ENCODE measurements at places on chromosomes 3 and 15. TPM values are rescaled to one million over a fixed set of nuclear protein-coding genes. Genes with fewer than 3 reads are reported as not detected.
A peak's percentile ranks its signal among the peaks of the same experiment; 100 is the strongest.

DNA sequence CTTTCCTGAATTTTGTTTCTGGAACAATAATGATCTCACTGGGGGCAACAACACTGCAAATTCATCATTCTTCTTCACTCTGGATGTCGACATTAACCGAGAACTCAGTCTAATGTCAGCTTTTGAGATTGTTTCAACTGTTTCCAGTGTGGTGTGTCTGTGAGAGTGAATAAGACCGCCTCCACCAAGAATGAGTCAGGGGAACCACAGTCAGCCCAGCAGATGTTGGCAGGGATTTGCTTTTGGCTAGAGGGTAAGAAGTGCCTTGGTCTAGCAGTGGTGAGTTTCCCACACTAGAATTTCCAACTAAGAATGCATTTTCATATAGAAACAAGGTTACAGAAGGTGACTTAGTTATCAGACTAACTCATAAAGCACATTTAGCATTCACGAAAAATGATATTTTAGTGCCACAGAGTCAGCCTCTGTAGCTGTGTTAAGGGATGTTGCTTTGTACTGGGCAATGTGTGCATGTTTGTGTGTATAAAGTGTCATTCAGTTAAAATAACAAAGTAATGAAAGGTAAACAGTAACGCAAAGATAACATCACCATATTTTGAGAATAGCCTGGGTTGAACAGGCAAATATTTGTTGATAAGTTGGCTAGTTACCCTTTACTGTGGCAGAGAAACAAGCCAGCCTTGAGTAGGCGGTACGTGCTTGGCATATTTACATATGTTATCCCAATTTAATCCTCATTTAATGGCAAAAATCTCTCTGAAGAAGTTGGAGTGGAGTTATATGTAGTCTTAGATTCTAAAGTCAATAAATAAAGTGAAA is 33.8 kb downstream of the DRD3 start:
- DNase-seq, result no peak

The SLC26A6 gene
- total RNA-seq, result 56.7 TPM

GRCh38 chr3:194843556-194843955 is 157.9 kb downstream of the FAM43A start:
- no peak for DNase-seq

- no peak for DNase-seq
Observed at GRCh38 chr3:194718079-194718478, 32.4 kb downstream of the FAM43A start.

DNA sequence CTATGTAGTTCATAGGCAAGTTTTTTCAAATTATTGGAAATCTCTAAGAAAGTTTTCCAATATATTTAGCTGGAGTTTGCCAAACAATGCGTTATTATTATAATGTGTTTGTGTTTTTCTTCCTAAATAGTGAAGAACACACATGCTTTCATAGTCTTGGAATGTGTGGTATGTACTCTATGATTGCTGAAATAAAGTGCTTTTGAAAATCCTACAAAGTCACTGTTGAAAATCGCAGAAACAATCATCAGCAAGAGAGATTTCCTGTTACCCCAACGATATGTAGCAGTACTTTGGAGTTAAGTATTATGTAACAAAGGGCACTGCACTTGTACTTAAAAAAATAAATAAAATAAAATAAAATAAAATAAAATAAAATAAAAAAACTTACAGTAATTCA is 796.2 kb downstream of the NAALADL2 start:
- no peak for DNase-seq

DNA sequence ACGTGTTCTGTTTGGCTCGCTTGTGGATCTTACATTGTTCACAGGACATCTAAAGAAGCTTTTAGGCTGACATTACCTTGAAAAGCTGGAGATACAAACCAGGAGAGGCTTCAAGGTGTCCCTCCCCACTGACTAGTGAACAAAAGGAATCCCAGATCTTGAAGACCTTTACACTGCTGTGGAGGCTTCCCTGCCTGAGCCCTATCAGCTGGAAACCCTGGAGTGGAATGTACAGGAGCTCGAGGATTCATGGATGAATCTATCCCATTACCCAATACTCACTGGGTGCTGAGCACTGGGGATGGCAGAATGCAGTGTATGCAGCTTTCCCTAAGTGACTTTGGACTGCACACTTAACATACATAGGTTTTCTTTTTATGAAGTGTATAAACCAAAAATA is 82.3 kb upstream of the MFGE8 start:
- no peak for DNase-seq

The GABRB3 gene
- total RNA-seq, result 98.2 TPM

DNA sequence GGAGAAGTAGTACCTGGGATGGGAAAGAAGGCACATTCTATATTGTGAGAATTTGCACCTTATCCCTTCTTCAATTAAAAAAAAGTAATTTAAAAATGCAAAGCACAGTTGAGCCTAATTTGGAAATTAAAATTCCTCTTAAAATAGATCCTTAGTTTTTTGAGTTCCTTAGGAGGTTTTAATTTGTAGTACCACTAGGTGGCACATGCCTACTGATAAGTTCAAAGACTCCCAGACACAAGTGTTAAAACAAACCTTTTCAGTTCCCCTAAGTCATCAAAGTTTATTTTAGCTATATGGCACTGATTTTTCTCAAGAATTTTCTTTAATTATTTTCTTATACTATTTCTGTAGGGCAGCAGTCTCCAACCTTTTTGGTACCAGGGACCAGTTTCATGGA is 127.6 kb upstream of the AZI2 start:
- no peak for DNase-seq

GRCh38 chr15:100169615-100170290 is 172.0 kb downstream of the ADAMTS17 start:
- DNase-seq, result no peak

The DBR1 gene
- 21.6 TPM for total RNA-seq

DNA sequence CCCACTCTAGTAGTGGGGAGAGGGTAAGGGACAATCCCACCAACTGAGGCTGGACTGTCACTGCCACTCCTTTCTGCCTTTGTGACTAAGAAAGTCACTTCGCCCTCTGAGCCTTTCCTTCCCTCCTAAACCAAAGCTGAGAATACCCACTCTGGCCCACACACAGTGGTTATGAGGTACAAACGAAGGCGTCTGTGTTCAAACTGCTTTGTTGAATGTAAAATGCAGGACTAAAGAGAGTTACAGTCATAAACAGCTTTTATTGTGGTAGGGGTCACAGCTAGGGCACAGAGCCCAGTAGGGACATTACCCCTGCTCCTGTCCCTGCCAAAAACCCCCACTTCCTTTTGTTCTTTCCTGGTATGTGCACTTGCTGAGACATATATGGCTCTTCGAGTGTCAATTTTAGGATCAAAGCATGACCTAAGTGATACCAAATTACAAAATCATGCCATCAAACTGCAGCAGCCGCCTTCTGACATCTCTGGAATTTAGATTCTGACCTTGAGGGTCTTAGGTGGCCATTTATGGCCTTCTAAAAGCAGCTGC is 45.1 kb downstream of the CTDSPL start:
- no peak for DNase-seq

DNA sequence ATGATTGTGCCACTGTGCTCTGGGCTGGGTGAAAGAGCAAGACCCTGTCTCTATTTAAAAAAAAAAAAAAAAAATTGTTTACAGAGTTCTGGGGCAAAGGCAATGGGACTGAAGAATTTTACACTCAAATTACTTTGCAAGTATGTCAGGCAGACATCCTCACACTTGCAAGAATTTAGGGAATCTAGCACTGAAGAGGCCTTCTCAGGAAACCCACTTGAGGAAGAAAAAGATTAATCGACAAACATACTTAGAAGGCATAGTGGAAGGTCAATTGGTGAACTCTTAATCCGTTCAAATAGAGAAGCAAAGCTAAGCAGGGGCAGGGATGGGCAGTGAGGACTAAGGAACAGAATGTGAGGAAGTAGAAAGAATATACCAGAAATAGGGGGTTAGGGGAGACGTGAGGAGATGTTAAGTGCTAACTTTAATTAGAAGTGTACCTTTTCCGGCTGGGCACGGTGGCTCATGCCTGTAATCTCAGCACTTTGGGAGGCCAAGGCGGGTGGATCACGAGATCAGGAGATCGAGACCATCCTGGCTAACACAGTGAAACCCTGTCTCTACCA is 15.0 kb downstream of the ST6GAL1 start:
- DNase-seq, result no peak

The CIDEC gene
- not detected for total RNA-seq

DNA sequence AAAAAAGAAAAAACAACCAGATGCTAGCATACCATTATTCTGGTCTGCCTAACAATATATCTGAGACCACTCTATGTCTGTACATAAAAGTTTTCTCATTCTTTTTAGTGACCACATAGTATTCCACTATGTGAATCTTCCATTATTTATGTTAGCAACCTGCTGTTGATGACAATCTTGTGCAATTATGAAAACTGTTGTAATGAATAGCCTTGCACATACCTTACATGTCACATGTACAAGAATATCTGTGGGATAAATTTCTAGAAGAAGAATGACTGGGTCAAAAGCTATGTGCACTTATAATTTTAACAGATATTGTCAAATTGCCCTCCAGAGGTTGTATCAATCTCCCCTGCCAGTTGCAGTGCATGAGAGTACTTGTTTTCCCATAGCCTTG is 62.5 kb downstream of the ARHGAP31 start:
- no peak for DNase-seq

DNA sequence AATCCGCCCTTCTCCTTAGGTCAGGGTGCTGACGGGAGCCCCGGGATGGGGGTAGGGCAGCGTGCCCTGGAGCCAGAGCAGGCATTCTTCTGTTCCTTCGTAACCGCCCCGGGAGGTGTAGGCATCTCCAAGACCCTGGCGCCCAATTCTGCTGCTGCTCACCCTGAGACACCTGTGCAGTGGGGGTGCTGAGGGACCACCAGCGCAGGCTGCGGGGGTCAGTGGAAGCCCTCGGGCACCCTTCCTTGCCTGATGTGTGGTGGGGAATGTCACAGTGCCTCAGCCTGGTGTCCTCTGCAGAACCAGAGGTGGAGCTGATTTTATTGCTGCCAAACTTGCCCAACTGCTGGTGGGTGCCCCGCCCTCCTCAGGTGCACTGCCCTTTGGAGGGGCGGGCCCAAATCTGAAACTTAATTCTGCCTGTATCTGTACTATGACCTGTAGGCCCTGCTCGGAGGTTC is 7.3 kb downstream of the CSK start:
- DNase-seq, result no peak

DNA sequence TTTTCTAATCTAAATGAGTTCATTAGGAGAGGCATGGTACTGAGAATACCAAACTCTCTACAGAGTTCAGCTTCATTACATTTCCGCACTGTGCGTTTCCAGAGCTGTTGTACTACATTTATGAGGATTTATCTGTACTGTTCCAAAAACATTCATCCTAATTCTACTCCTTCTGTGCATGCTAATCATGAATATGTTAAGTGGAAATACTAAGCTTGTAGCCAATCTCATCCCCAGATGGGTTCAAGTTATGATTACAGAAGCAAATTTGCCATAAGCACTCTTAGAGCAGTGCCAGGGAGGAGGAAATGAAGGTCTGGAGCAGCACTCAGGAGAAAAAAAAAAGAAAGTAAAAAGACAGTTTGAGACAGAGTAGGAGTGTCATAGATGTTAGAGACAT is 544.3 kb downstream of the GBE1 start:
- no peak for DNase-seq

The RAD54L2 gene
- total RNA-seq, result 40.4 TPM

The MYH15 gene
- total RNA-seq, result 0.13 TPM

- no peak for DNase-seq
Observed at GRCh38 chr3:190575437-190576185, 61.7 kb downstream of the IL1RAP start.

The ADCY5 gene
- 6.1 TPM for total RNA-seq

- DNase-seq, result peak; percentile 81
Observed at GRCh38 chr3:188154014-188154808, at the start of gene LPP. LPP (plus strand) TSS chr3:188154157; CDS start chr3:188406121, 251,964 bp downstream.

DNA sequence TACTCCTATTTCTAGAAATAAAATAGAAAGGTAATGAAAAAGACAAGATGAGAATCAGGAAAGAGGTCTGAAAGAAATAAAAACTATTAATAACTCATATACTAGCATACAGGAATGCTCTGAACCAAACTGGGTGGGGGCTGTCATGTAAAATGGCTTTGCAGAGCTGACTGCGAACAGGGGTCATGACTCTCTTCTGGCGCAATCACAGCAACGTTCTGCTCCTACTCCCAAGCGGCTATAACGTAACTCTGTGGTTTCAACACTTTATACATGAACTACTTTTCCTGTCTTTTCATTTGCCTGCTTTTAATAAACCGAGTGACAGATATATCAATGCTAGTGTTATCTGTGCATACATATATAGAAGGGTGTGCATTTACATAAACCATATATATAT is 116.7 kb downstream of the DLG1 start:
- DNase-seq, result no peak

GRCh38 chr3:155018621-155019330 is 61.3 kb upstream of the MME start:
- DNase-seq, result no peak

GRCh38 chr3:101701696-101702634 is 15.4 kb upstream of the RPL24 start:
- DNase-seq, result no peak

GRCh38 chr3:127215714-127216414 is 22.9 kb downstream of the PRR23E start:
- DNase-seq, result no peak

The MAP2K1 gene
- total RNA-seq, result 50.4 TPM

- DNase-seq, result peak; percentile 60
Observed at GRCh38 chr3:195543500-195544229, 540 bp upstream of the PPP1R2 start.

Data from H9 (cell line).